Islet precursor cell (in vitro differentiated cells): ENCODE measurements at places on chromosomes 2 and 18.

DNA sequence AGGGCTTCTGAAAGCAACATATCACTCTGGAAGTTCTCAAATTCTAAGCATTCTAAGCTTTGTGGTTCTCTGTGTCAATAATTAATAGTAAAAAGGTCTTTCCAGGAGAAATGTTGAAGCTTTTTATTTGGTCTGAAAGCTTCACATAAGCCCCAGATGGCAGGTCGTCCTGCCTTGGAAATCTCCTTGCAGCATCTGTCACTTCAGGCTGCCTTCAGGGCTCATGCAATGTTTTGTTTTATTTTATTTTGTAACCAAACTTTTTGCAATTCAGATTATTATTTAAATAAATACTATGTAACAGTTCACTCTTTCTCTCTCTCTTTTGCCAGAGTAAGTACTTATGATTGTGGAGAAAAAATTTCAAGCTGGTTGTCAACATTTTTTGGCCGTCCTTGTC lies 46.7 kb upstream of the FHOD3 start:
- no peak for DNase-seq

- DNase-seq: peak; percentile 44
Observed at GRCh38 chr2:10533811-10534321, 85.7 kb upstream of the ODC1 start.

DNA sequence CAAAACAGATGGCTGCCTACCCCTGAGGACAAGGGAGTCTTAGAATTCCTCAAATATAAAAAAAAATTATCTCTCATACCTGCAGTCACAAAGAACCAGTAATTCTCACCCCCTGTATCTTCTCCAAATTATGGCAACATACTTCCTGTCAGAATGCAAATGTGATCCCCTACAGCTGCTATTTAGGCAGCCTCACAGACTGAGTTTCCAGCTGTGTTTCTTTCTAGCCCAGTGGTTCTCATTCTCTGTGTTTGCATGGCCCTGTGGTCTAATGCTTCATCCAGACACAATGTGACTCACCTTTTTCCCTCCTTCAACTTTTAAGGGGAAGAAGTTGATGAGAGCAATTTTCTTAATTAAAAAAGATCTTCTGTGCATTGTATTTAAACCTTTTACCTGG lies 726.3 kb downstream of the TSN start:
- DNase-seq: no peak

- DNase-seq: peak; percentile 57
Observed at GRCh38 chr2:120398996-120399888, 53.3 kb downstream of the INHBB start.

- peak; percentile 98 for DNase-seq
Observed at GRCh38 chr2:152542995-152543481, 174.2 kb downstream of the PRPF40A start.

DNA sequence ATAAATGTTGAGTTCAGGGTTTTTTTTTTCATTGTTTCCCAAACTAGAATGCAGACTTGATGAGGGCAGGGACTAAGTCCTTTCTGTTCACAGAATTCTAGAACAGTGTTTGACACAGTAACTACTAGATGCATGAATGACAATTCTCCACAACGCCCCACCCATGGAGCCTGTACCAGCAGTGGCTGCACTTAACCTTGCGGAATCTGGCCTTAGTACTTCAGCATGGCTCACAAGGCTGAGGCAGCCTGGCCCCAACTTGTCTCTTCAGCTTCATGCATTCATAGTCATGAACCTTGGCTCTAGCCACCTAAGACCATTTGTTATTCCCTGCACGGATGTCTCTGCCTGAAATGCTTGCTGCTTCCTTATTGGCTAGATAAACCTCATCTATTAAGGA lies 29.5 kb upstream of the MSGN1 start:
- DNase-seq: no peak

DNA sequence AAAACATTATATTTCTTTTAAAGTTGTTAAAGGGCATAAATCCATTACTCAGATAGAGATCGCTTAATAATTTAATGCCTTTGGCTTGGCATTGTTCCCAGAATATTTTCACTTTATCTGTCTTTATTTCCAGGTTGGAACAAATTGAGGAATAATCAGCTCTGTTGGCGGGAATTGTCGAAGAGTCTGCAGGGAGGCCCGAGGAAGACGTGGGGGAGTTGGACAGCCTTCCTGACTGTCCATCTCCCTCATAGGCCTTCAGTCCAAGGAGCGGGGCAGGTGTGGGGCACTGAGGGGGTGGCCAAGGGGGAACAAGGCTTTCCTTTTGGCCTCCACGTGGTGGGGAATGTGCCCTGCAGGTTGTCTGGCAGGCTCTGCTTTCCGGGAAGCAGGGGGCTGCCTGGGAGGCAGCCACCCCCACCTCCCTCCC lies 179.6 kb downstream of the ZBTB7C start:
- DNase-seq: no peak

- no peak for DNase-seq
Observed at GRCh38 chr2:168738062-168738461, 64.4 kb upstream of the NOSTRIN start.

- DNase-seq: no peak
Observed at GRCh38 chr2:27958711-27959378, 68.3 kb downstream of the BABAM2 start.

DNA sequence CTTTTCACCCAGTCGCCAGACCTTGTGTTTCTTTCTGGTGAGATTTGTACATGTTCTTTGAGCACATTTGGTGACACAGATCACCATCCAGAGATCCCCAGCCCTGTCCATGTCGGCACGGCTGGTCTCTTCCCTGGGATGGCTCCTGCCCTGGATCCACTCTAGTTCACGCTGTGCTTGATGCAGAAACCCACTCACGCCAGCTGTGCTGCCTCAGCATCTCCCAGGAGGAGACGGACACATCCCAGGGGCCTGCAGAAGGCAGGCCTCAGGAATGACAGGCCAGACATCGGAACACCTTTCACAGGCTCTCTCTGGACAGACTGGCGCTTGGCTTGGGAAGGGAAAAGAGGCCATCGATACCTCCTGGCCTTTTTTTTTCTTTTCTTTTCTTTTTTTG lies 203.6 kb downstream of the ACKR3 start:
- DNase-seq: peak; percentile 73

DNA sequence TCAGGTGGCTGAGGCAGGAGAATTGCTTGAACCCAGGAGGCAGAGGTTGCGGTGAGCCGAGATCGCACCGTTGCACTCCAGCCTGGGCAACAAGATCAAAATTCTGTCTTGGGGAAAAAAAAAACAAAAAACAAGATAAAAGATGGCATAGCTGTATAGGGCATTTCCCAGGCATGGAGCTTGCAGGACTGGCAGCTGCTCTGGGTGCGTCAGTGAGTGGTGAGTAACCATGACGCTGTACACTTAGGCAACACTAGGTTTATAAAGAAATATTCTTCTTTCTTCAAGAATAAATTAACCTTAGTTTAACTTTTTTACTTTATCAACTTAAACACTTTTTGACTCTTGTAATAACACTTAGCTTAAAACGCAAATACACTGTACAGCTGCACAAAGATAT lies 15.4 kb downstream of the TGOLN2 start:
- DNase-seq: no peak

DNA sequence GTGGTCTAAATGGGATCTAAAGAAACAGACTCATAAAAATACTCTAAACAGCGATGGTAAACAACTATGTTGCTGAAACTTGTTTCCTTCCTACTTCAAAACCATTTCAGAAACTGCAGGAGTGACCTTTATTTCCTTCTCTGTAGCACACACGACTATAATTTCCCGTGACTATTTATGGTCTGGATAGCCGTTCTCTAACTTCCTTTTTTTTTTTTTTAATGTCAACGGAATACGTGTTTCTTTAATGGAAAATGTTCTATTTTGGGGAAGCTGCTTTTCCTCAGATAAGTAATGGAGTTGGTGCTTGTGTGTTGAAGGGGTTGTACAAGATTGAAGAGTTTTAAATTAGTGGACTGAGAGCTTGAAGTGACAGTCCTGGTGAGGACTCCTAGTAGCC lies 224.1 kb downstream of the PHLPP1 start:
- no peak for DNase-seq

- no peak for DNase-seq
Observed at GRCh38 chr2:182821182-182821581, 45.3 kb downstream of the FRZB start.

- DNase-seq: peak; percentile 92
Observed at GRCh38 chr18:60053747-60054304, 154.0 kb downstream of the PMAIP1 start.
